Effector CD4-positive, alpha-beta T cell (primary cell): ENCODE measurements at places on chromosomes 5 and 9.

- DNase-seq, result no peak
Measured at GRCh38 chr9:86126998-86127972, 27.9 kb upstream of the GOLM1 start.

- no peak for DNase-seq
Measured at GRCh38 chr9:109517901-109518377, 19.8 kb upstream of the PTPN3 start.

DNA sequence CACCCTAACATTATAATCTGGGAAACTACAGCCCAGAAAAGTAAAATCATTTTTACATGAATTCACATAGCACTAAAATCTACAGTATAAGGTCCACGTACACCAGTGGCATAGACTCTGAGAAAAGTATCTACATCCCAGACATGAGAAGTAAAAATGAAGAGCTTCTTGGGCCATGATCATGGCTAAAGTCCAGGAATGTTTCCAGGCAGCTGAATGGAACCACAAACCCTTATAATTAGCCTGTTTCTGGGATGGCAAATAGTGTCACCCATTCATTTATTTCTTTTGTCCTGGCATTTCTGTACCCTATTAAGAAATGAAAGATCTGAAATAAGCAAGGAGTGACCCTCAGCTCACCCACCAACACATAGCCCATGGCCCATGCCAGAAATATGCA lies 217.9 kb downstream of the SPOCK1 start:
- DNase-seq, result no peak

- no peak for DNase-seq
Measured at GRCh38 chr5:136205941-136206340, 13.0 kb upstream of the SMIM32 start.

GRCh38 chr9:105975886-105976645 lies 281.7 kb downstream of the TMEM38B start:
- no peak for DNase-seq

GRCh38 chr5:100260968-100261367 lies 274.2 kb upstream of the FAM174A start:
- no peak for DNase-seq

DNA sequence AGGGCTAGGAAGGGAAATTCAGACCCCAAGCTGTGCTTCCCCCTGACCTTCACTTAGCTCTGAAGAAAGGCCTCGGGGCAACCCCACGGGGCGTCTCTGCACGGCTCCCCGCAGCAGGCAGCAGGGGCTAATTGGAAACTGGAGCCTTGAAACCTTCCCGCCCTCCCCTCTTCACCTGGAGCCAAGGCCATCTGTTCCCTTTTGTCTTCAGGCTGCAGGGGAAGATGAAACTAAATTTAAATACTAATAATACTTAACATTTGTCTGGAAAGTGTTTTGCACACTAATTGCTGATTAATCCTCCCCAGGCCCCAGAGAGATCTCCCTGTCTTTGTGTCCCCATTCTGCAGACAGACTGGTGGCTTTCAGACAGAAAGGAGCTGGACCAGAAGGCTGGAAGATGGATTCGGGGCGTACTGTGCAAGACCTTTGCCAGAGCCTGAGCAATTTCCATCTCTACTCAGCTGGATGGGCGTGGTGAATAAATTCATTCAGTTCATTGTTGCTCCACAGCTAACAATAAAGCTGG lies 34.1 kb upstream of the CPLX2 start:
- DNase-seq, result no peak

GRCh38 chr5:109242518-109242917 lies 167.3 kb downstream of the PJA2 start:
- DNase-seq, result no peak

GRCh38 chr9:111287127-111287526 lies 42.9 kb downstream of the OR2K2 start:
- no peak for DNase-seq

GRCh38 chr9:77391834-77392233 lies 214.5 kb downstream of the VPS13A start:
- no peak for DNase-seq

DNA sequence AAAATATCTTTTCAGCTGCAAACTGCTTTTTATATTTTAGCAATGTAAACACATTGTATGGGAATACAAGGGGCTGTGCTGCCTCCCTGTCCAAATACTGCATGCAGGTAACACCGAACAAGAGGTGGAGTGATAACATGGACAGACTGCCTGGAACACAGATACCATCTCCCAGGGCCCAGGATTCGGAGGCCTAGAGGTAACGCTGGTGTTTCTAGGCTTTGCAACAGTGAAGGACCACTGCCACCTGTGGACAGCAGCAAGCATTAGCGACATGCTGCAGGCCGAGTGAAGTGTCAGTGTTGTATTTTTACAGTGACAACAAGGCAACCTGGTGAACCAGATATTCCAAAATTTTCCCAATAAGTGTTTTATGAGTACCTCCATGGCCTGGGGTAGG lies 379.1 kb downstream of the DMRT2 start:
- DNase-seq, result no peak

DNA sequence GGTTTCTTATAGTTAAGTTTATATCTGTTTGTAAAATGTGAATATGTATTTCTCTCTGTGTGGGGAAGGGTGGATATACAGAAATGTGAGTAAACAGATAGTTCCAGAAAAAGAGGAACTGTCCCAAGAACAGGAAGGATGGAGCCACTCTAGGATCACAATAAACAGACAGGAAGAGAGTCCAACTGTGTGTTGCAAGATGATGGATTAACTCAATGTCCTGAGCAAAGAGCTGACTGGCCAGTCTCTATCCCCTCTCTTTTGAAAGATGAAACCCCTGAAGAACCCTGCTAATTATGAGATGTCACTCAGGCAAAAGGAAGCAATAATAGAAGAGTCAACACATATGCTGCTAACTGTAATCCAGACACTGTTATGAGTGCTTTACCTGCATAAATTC lies 202.7 kb downstream of the SEMA6A start:
- no peak for DNase-seq

- no peak for DNase-seq
Measured at GRCh38 chr5:60611099-60611740, 88.7 kb downstream of the DEPDC1B start.

DNA sequence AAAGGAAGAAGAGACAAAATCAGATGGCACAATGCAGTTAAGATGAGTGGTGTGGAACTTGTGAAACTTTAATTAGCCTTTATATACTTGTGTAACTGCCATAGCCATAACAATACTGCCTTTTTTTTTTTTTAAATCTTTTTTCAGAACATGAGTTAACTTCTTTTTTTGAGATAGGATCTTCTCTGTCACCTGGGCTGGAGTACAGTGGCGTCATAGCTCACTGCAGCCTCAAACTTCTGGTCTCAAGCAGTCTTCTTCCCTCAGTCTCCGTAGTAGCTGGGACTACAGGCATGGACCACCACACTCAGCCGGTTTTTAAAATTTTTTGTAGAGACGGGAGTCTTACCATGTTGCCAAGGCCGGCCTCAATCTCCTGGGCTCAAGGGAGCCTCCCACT lies 37.2 kb downstream of the GPBP1 start:
- DNase-seq, result no peak

DNA sequence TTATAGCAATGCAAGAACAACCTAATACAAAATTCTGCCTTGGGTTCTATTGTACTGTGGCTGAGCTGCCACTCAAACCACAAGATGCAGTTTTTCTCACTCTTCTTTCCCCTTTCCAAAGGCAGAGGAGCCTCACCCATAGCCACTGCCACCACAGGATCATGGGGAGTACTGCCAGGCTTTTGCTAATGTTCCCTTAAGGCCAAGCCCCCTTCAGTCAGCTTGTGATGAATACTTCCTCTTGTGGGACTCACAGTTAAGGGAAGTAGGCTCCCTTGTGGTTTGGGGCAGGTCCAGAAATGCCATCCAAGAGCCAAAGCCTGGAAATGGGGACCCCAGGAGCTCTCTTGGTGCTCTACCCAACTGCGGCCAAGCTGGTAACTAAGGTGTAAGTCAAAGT lies 258.7 kb downstream of the SPATA31D1 start:
- no peak for DNase-seq

DNA sequence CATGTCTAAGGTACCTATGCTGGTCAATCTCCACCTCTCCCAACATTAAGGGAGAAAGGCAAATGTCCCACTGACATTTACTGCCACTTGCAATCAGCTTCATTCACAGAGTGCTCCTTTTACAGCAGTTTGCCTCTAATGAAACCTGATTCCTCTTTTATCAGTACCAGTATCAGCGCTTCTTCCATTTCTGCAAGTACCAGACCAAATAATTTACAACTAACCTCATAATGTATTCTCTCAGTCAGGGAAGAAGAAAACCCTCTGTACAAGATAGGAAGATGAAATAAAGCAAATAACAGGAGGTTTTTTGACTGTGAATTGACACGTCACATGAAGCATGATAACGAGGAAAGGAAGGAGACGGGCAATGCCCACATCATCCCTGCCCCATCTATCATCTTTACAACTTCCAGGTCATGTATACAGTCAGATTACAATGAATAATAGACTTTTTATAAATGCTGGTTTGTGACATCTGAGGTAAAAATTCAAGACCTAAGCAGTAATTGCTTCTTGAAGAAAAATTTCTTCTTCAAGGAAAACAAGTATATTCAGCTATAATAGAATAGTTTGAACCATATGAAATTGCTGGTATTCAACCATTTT lies 21.9 kb downstream of the ABITRAM start:
- DNase-seq, result no peak

GRCh38 chr9:107190061-107190935 lies 92.8 kb upstream of the RAD23B start:
- no peak for DNase-seq

DNA sequence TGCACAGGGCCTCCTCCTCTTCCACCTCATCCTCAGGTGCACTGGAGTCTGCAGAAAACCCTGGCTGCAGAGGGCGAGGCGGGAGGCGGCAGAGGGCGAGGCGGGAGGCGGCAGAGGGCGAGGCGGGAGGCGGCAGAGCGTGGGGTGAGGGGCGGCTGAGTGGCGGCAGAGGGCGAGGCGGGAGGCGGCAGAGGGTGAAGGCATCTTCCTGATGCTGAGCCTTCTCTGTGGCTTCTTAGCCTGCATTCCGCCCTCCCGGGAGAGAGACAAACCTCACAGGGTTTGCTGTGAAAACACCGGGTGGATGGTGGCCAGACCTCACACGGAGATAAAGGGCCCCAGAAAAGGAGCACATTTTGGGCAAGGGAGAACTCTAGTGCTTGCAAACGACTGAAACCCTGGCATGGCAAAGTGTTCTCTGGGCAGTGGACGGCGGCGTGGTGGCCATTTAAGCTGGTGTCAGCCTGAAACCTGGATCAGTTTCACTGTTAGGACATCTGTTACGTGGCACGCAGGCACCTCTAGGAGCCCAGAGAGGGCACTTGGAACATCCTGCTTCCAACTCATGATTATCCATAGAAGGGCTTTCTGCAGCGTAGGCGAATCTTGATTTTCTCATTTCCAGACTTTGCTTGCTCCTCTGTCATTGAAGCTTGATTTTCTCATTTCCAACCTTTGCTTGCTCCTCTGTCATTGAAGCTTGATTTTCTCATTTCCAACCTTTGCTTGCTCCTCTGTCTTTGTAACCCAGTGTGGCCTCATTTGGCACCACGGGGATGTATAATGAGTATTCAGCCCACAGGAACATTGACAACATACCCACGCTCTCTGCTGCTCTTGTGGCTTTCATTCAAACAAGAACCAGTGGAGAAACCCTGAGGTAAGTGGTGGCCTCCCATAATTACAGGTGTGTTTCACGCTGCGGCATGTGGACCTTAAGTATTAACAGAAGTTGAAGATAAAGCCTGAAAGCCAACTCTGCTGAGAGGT lies 16.3 kb upstream of the PLEKHG4B start:
- no peak for DNase-seq

DNA sequence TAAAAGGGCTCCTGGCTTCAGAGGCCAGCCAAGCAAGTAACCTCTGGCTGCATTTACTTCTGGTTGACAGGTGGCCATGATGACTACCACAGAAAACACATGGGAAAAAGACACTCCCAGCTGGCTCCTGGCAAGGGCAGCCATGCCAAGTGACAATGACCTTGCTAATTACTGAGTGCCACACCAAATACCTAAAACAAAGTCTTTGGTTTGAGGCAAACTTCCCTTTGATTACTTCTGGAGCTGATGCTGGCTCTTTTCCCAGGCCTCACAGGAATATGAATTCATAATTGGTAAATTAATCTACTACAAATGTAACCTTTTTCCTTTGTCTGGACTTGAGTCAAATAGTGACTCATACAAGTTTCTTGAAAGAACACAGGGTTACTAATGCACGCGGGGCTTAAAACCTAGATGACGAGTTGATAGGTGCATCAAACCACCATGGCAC lies 61.0 kb downstream of the LPAR1 start:
- DNase-seq, result no peak

DNA sequence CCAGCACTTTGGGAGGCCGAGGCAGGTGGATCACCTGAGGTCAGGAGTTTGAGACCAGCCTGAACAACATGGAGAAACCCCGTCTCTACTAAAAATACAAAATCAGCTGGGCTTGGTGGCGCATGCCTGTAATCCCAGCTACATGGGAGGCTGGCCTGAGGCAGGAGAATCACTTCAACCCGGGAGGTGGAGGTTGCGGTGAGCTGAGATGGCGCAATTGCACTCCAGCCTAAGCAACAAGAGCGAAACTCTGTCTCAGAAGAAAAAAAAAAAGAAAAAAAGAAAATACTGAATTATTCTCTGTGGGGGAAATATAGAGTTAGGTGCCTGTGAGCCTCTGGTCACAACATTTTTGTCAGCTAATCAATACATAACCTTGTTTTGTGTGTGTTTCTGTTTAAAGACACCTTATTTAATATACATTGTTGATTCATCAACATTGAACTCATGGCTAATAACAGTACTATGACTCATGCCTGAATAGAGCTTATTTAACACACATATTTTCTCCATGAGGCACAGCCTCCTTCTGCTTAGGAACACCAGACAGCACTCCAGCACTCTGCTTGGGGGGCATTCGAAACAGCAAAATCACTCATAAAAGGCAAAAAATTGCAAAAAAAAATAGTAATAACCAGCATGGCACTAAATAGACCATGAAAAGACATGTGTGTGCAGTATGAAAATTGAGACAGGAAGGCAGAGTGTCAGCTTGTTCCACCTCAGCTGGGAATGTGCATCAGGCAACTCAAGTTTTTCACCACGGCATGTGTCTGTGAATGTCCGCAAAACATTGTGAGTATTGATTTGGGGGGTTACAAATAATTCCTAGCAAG lies at the start of gene IL31RA:
Gene IL31RA, plus strand, starts transcription at position 519 of the 836 bp plus-strand sequence. Its CDS starts 214 bp downstream, at position 733.
- DNase-seq, result no peak

DNA sequence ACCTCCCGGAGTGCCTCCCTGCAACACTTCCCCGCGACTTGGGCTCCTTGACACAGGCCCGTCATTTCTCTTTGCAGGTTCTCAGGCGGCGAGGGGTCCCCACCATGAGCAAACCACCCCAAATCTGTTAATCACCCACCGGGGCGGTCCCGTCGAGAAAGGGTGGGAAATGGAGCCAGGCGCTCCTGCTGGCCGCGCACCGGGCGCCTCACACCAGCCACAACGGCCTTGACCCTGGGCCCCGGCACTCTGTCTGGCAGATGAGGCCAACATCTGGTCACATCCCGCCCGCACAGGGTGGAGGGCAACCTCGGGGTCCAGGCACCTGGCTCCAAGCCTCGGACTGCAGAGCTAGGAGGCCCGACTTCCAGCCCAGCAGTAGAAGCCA lies 776 bp upstream of the TERT start:
- no peak for DNase-seq
